Mesothelial cell of epicardium (in vitro differentiated cells): ENCODE measurements at places on chromosomes 16 and 17.

DNA sequence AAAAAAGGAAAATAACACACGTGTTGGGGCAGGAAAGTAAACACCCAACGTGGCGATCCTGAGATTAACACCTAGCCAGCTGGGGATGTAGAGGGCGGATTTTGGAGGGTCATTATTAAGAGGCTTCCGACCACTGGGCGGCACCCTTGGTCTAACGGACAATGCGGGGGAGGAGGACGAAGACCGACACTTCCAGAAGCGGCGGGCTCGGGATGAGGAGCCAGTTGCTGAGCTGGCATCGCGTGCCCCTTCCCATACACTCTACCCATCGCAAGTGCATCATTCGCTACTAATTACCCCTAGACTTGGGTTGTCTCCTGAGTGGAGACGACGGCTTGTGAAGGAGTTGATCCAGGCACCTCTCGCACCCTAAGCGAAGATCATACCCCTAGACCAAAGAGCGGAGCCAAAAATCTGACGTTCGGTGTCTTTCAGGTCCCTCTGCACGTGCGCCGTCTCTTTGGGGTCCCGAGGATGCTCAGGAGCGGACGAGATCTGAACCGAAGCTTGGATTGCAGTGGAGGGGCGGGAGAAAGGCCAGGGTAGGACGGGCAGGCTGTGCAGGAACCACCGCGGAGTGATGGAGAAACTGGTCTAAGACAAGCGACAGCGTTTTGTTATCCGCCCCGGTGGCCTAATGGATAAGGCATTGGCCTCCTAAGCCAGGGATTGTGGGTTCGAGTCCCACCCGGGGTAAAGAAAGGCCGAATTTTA, 17.6 kb downstream of the ZNF213 start:
- DNase-seq = peak; percentile 92

GRCh38 chr17:48639136-48639535, 13.0 kb upstream of the HOXB9 start:
- DNase-seq = no peak

DNA sequence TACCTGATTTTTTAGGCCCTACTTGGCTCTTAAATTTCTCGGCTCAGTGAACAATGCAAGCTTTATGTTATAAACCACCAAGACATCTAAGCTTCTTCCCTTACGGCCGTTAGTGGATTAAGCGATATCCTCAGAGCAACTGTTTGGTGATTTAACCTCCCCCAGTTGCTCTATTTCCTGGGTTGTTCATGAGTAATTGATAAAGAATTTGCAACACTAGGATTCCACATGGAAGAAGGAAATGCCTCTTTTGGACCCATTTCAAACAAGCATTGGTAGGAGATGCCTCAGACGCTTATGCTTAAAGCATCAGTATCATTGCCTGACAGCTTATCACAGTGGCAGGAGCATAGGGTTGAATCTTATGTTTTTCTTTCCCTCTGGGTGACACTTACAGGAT, 65.3 kb downstream of the RBFOX1 start:
- no peak for DNase-seq

DNA sequence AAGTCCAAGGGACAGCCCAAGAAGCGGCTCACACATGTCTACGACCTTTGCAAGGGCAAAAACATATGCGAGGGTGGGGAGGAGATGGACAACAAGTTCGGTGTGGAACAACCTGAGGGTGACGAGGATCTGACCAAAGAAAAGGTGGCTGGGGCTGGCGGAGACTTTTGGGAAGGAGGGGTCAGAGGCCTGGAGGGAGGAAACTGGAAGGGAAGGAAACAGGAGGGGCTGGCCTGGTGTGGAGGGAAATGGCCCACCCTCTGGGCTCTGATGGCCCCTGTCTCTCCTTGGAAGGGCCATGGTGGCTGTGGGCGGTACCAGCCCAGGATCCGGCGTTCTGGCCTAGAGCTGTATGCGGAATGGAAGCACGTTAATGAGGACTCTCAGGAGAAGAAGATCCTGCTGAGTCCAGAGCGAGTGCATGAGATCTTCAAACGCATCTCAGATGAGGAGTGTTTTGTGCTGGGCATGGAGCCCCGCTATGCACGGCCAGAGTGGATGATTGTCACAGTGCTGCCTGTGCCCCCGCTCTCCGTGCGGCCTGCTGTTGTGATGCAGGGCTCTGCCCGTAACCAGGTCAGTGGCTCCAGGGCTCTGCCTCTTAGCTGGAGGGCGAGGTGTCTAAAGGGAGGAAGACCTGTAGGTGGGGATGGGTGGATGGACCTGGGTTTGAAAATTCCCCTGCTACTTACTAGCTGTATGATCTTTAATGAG, 12.5 kb downstream of the POLR2A start:
- DNase-seq = no peak

DNA sequence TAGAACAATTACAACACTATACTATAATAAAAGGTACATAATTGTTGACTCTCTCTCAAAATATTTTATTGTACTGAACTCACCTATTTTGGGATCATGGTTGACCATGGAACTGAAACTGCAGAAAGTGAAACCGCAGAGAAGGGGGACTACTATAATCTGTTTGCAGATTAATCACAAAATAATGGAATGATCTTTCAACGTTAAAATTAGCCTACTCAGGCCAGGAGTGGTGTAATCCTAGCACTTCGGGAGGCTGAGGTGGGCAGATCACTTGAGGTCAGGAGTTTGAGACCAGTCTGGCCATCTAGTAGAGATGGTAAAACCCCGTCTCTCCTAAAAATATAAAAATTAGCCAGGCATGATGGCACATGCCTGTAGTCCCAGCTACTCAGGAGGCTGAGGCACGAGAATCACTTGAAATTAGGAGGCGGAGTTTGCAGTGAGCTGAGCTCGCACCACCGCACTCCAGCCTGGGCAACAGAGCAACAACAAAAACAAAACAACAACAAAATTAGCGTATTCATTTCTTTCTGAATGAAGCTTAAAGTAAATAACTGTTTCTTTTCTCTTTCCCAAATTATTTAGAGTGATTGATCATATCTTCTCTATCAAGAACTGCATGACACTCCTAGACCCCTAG, 45.6 kb downstream of the IKZF3 start:
- no peak for DNase-seq

DNA sequence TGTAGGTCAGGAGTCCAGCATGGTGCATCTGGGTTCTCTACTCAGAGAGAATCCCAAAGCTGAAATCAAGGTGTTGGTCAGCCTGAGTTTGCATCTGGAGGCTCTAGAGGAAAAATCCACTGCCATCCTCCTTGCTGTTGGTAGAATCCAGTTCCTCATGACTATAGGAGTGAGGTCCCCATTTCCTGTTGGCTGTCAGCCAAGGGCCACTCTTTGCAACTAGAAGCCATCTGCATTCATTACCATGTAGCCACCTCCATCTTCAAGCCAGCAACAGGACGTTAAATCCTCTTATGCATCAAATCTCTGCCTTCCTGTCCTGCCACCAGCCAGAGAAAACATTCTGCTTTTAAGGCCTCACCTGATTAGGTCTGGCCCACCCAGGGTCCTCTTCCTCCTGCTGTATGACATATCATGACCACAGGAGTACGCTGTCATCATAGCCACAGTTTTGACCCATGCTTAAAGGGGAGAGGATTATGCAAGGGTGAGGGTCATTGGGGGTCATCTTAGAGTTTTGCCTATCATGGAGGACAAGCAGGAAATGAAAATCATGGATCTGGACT, 40.5 kb downstream of the DNAH9 start:
- DNase-seq = no peak

DNA sequence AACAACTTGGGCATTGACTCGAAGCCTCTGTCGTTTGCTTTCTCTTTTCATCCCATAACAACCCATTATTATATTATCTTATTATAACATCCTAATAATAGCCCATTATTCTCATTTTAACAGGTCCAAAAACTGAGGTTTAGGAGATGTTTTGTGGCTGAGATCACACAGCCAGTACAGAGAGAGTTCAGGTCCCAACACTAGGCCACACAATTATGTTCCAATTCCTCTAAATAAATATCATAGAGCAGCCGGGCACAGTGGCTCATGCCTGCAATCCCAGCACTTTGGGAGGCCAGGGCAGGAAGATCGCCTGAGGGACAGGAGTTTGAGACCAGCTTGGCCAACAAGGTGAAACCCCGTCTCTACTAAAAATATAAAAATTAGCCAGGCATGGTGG, 40.3 kb upstream of the KIFC3 start:
- no peak for DNase-seq

GRCh38 chr17:40230670-40231069, 11.6 kb downstream of the WIPF2 start:
- DNase-seq = no peak

DNA sequence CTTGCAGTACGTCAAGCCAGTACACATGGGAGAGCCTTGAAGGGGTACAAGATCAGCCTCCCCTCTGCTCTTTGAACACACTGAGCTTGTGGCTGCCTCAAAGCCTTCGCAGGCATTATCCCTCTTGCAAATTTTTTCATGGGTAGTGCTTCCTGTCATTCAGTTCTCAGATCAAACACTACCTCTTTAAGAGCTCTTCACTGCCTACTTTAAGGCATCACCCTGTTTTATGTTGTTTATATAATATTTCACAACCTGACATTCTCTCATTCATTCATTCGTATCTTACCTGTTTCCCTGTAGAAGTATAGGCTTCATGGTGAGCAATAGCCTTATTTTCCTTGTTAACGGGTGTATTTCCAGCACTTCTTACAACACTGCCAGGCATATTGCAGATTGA, 269.1 kb downstream of the CDH13 start:
- DNase-seq = no peak
